IPS DF 6.9 (cell line): ENCODE measurements at places on chromosomes 4 and X.

- no peak for DNase-seq
Observed at GRCh38 chr4:1113311-1114009, at the start of gene RNF212. Gene RNF212, minus strand, starts transcription at chr4:1113564. Its CDS starts 100 bp downstream, at chr4:1113464.

DNA sequence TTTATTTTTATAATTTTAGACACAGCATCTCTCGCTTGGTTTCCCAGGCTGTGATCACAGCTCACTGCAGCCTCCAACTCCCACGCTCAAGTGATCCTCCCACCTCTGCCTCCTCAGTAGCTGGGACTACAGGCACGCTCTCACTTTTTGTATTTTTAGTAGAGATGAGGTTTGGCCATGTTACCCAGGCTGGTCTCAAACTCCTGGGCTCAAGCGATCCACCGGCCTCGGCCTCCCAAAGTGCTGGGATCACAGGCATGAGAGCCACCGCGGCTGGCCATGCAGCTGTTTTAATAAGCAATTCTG is 39.1 kb downstream of the DHRSX start:
- no peak for DNase-seq

GRCh38 chrX:23720117-23720677 is 22.9 kb downstream of the ACOT9 start:
- no peak for DNase-seq

- DNase-seq, result no peak
Observed at GRCh38 chr4:24802648-24803047, 7.3 kb downstream of the SOD3 start.

GRCh38 chr4:5198656-5199541 is 147.6 kb downstream of the STK32B start:
- DNase-seq, result no peak

- no peak for DNase-seq
Observed at GRCh38 chr4:58611012-58611411, 1500.8 kb upstream of the IGFBP7 start.

DNA sequence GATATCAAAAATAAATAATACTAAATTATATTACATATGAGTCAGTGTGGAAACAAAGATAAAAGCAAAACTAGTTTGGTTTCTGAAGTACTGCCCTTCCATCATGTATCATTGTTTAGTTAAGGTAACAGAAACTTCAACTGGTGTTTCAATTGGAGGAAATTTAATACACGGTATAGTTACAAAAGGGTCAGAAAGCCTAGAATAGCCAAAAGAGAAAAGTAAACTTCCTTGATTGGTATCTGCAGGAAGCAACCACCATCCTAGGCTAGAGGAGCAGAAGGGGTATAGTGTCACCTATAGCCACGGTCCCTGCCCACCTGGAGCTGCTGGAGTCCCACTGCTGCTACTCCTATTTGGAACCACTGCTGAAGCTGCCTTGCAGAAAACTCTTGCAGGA is 185.6 kb downstream of the SLC7A11 start:
- DNase-seq, result no peak

DNA sequence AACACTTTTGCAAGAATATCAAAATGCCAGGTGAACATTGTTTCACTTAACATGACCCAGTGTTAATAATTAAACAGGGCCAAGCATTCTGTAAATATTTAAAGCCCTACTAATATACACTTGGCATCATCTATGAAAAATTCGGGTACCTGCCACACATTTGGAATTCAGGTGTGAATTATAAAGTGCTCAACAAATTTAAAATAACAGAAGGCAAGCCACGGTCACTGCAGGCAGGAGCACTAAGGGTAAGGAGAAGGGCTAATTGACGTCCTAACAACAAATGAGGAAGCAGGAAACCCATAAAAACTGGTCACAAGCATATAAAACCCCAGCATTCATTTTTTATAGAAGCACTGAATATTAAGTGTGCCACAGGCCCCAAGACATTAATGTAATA is 43.8 kb upstream of the CPEB2 start:
- DNase-seq, result no peak

DNA sequence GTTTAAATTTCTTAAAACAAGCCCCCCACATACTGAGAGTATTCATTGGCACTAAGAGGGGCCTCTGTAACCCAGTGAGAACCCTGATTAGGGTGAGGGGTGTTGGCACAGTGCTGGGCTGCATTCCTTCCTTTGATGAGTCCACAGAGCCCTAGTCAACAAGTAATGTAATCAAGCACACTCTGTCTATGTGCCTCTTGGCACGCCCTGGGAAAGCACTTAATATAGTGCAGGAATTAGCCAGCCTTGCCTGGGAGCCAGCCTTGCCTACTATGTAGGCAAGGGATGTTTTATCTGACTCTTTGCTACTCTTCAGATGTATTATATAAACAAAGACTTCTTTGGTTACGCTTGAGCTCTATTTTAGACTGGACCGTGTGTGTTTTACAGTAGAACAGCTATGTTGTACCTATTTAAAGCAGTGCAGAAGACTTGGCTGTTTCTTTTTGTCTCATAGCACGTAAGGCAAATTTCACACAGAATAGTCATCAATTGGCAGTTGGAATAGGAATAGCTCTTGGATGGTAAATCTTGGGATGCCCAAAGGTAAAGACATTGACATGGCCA is 64.3 kb downstream of the FRAS1 start:
- no peak for DNase-seq

GRCh38 chr4:26300314-26301307 is 20.2 kb upstream of the RBPJ start:
- DNase-seq, result no peak

DNA sequence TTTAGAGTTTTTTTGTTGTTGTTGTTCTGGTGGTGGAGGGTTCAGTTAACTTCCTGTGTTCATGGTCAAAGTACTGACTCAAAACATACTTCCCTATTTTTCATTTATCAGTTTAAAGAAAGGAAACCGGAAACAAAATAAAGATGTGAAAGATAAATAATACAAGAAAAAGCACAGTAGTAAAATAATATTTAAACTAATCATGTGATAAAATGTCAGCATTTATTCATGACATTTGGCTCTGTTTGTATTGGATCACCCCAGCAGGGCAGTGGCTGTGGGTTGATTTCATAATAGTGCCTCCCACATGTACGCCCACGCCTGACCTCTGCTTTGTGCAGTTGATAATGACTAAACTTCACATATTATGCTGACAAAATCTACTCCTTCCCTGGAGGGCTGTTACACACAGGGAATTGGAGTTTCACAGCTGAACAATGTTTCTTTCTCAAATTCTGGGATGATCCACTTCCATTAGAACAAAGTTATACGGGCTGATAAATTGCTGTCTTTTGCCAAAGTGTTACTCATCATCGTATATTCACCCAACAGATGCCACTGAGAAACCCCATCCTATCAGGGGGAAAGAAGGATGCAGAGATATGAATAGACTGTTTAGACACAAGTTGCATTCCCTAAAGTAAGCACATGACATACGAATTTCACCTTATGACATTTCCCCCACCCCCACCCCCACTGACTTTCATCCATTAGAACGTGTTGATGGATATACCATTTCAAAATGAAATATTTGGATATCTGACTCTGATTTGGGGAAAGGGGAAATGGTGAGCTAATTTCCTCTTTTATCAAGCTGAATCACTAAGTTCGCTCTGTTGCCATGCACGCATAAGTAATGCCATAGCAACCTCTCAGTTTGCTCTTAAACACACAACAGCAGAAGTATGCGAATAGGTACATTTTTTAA is 48.3 kb downstream of the AMELX start:
- no peak for DNase-seq

DNA sequence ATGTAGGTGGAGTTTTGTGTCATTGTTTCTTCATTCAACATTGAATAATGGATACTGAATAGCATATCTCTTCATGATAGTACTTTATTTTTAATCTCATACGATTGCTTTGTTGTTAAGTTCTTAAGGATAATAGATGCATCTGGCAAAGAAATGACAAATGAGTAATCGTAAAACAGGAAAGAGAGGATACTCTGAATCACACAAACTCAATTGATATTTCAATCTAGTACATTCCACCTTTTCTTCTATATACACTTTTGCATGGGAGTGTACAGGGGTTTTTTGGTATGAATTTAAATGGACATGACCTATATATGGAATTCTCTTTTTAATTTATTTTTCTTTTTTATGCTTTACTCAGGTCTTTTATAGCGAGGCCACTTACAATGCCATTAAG is 186.9 kb upstream of the STK26 start:
- DNase-seq, result no peak

DNA sequence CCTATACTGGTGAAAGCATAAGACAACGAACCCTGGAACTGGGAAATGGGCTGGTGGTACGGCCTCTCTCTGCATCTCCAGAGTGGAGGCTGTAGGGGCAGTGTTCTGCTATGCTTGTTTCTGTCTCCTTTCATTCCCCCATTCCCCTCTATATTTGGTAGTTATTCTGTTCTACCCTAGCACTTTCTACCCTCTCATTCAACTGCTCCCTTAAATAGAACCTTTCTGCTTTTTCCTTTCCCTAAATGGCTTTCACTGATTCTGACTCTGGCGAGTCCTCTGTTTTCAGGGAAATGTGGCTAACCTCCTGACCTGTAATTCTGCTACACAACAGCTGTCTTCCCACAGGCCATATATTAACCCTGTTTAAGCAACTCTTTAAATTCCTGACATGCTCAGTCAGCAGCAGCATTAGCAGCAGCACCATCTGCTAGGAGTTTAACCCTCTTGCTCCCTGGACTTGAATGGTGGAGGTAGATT is 94.2 kb downstream of the CXCL13 start:
- DNase-seq, result peak; percentile 25

GRCh38 chr4:142500966-142501365 is 345.1 kb downstream of the INPP4B start:
- no peak for DNase-seq

GRCh38 chr4:173333658-173334084 is 487 bp downstream of the HMGB2 start:
- DNase-seq, result no peak

GRCh38 chrX:153883163-153883843 is 2.7 kb downstream of the L1CAM start:
- DNase-seq, result no peak

GRCh38 chr4:100979736-100980135 is 367.6 kb downstream of the PPP3CA start:
- DNase-seq, result no peak

DNA sequence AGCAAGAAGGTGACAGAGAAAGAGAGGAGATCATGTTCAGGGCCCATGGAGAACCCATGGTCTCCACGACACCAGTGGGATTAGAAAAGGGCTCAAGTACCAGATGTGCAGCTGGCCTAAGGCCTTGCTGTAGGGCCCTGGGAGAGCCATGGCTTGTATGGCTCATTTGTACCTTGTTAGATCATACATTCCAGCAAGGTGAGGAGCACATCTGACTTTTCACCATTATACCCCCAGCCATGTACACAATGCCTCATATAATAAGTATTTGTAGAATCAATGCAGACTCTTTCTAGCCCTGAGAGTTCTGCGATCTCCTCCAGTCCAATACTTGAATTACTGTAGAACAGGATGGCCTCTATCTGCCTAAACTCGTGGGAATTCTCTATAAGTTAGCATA is 94.2 kb upstream of the MAP3K15 start:
- no peak for DNase-seq

- DNase-seq, result no peak
Observed at GRCh38 chrX:4588466-4588865, 875.0 kb upstream of the PRKX start.

GRCh38 chr4:6430927-6431326 is 41.5 kb downstream of the PPP2R2C start:
- DNase-seq, result no peak
